ENCODE measurements at places on chromosomes 7 and 10.
A peak's percentile ranks its signal among the peaks of the same experiment; 100 is the strongest.

DNA sequence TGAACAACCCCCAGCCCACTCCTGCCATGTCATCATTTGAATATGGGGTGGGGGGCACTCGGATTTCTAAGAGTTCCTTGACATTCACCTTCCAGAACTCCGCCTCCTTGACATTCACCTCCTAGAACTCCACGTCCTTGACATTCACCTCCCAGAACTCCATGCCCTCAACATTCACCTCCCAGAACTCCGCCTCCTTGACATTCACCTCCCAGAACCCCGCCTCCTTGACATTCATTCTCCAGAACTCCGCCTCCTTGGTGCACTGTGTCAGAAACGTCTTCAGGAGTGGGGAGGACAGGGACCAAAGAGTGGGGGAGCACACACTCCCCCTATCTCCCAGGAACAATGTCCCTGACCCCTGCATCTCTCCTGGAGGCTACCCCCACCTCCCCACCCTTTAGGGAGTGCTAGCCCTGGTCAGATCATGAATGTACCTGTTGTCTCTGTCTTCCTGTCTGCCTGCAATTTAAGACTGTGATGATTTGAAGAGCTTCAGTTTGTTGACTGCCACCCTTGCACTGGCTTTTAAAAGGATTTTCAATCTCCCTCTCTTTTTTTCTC is 110.1 kb downstream of the NPTX2 start:
- DNase-seq, result no peak

DNA sequence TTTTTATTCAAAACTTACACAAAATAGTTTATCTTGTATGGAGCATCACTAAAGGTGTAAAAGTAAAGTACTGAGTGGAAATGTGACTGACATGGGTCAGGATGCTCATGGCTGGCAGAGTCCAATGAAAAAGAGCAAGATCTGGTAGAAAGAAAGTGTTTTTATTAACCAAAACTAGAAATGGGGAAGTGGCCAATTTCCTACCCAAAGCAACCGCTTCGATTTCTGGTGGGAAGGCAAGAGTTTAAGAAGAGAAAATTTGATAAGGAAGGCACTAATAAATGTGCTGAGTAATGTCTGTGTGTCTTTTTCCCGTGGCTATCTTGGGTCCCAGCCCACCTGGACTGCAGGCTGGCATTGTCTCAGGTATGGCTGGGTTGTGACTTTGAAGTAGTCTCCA is 277.7 kb downstream of the ANKRD7 start:
- DNase-seq, result no peak

- peak; percentile 37 for DNase-seq
Measured at GRCh38 chr7:116357781-116358670, 141.5 kb upstream of the CAV2 start.

GRCh38 chr10:97582169-97582568 is 2.0 kb upstream of the HOGA1 start:
- DNase-seq, result no peak

GRCh38 chr7:148620749-148621359 is 30.3 kb downstream of the C7orf33 start:
- DNase-seq, result peak; percentile 5

DNA sequence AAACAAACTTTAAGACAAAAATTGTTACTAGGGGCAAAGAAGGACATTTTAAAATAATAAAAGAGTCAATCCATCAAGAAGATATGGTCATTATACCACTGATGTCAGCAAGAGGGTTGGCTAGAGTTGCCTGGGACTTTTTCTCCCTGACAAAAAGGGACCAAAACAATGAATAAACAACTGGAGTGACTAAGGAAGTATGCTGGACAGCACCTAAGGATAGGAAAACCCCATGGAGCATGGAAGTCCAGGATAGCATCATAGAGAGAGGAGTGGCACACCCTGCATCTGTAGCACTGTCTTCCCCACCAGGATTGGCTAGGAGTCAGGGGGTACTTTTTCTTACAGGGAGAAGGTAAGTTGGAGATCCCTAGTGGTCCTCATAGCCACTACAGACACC is 73.5 kb upstream of the MACROH2A2 start:
- no peak for DNase-seq

DNA sequence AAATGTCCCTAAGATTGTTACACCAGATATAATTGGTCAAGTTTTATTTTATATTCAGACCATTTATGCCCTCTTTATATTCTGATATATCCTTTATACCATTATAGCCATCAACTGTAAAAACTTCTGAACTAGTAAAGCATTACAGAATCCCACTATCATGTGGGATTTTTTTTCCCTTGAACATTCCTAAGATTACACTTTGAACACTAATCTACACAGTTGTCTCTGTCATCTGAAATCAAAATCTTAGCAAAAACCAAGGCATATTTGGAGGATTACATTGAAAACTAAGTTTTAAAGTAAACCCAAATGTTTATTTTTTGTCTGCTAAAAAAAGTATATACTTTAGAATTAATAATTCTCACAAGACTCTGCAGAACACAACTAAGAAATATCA is 116.2 kb upstream of the GPR22 start:
- no peak for DNase-seq

Data from NCI-H226 (cell line).